ENCODE measurements at places on chromosomes 2 and 18.

GRCh38 chr18:57784801-57785114 lies 18.4 kb downstream of the ATP8B1 start:
- no peak for DNase-seq

DNA sequence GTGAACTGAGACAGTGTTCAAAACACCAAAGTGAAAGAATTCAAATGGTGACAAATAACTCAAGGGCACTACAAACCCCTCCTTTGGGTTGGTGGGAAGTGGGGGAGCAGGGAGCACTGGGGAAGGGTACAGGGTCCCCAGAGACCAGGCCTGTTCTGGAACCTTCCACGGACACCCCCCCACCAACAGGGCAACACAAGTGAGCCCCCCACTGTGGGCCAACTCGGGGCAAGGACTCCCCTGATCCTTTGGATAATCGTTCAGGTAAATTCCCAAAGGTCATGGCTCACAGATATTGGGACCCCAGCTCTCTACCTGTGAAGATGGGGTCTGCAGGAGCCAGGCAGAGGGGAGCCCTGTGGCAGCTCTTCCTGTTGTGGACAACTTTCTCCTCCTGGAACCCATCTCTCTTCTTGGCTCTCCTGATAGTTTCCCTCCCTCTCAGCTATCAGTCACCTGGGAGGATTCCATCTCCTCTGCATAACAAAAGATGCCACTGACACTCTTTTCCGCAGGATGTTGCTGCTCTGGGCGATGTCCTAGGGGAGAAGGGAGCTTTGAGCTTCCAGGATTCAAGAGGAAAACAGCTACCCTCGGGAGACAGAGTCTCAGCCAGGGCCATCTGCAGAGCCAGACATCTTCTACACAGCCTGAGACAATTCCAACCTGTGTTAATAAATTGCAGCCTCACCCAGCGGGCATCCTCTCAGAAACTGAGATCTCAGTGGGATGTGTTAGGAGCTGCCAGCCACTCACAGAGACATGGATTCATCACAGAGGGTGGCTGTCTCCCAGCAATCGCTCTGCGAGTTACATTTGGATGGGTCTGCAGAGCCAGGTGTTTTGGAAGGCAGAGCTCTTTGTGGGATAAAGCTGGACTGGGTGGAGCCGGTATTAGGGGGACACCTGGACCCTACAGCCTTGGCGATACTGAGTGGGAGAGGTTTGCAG lies 35.4 kb downstream of the MBP start:
- DNase-seq = no peak

- DNase-seq = no peak
Observed at GRCh38 chr18:31356025-31356424, 20.6 kb upstream of the DSG4 start.

- no peak for DNase-seq
Observed at GRCh38 chr18:677951-678381, 20.5 kb downstream of the TYMS start.

DNA sequence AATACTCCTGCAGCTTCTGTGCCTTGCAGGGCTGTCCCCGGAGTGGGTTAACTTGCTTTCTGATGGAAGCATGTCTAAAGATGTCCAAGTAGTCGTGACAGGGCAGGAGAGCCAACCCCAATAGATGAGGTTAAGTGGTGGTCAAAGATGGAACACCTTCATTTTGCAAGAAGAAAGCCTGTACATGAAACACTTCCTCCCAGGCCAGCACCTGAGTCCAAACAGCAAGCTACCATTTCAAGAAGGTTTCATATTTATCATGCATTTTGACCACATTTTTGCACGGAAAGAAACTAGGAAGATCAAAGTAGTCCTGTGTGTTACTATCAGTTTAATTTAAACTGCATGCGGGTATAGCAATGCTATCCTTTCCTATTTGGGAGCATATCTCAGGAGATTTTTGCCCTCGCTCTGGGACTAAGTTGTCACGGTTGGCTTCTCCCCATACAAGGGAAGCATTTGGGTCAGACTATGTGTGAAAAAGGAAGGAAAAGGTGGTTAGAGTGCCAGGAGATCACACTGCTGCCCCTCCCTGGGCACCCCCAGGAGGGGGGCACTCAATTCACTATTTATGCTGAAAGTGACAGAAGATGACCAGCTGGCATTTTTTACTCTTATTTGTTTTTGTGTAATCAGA lies 187.6 kb downstream of the ZNF521 start:
- no peak for DNase-seq

GRCh38 chr2:241811201-241811951 lies 2.4 kb downstream of the NEU4 start:
- no peak for DNase-seq

GRCh38 chr2:16478434-16479210 lies 187.0 kb downstream of the CYRIA start:
- no peak for DNase-seq

DNA sequence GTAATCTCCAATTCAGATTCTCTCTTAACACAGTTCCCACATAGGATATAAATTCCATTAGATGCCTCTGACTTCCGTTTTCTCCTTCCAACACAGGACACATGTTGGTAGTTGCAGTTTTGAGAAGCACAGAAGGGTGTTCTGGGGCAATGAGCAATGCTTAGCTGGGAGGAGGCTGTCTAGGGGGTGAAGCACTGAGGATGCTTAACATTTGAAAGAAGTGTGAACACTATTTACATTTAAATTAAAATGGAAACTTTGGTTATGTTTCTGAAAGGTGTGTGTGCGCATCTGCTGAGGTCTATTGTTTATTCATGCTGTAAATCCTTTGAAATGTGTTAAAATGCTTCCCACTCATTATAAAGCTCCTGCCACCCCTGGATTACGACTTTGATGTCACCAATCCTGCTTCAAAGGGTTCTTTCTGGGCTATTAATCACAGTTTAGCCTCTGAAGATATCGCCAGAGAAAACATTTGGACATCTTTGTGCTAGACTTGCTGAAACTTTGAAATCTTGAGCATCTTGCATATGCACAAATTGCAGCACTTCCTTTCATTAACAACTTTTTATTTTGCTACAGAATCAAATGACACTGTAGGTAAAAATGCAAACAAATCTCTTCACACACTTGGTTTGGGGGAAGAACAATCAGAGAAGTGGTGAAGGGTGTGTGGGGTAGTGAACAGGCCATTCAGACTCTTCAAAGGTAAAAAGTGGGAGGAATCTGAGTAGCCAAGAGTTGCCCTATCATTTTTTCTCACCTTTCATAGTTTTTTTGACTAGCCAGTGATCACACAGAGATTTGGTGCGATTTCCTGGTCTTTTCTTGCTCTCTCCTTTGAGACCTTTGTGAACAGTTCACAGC lies 258.4 kb downstream of the MYO3B start:
- peak; percentile 6 for DNase-seq

- DNase-seq = no peak
Observed at GRCh38 chr2:159419403-159419802, 132.9 kb upstream of the WDSUB1 start.
